HCT116 (cell line): ENCODE measurements at places on chromosomes 6 and 20.

GRCh38 chr6:146582857-146583256 lies 15.9 kb upstream of the ADGB start:
- no peak for DNase-seq

- DNase-seq, result no peak
These were observed 1.6 kb upstream of the SLC32A1 start for GRCh38 chr20:38722683-38723016.

DNA sequence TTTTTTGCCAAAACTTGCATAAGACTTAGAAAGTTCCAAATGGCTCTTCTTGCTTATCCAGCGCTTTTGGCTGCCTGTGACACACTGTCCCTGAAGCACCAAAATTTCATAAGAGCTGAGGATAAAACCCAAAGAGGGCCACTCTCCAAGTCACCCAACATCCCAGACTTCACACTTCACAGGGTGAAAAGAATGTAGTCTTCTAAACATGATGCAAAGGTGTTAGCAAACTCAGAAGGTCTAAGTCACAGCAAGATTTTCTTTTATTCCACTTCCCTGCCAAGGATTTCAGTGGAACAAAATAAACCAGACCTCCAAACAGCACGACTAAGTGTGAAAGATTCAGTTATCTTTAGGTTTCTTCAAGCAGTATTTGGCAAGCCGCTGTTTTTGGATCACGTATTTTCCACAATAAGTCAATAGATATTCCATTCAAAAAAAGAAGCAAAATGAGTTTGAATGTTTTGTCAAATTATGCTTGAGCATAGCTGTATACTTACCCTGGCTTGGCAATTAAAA lies 44.6 kb upstream of the CD93 start:
- no peak for DNase-seq

DNA sequence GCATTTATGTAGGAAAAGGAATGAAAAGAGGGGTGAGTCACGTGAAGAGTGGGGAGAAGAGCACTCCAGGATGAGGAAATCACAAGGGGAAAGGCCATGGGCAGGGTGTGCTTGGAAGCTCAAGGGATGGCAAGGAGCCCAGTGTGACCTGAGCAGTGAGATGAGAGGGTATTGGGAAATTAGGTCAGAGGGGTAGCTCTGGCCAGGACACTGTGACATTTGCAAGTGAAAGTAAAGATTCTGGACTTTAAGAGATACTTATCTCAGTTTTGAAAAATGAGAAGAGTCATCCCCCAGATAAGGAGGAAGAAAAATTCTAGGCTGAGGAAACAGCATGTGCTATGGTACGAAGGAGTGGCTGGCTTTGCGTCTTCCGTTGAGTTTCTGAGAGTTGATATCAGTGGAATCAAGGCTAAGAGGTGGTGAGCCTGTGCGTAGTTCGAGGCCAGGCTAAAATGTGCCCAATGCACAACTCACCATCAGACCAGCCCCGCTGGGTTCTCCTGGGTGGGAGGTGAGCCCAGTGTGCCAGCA lies 79.9 kb downstream of the GCLC start:
- DNase-seq, result no peak

GRCh38 chr20:56801971-56802755 lies 173.1 kb downstream of the TFAP2C start:
- DNase-seq, result no peak

DNA sequence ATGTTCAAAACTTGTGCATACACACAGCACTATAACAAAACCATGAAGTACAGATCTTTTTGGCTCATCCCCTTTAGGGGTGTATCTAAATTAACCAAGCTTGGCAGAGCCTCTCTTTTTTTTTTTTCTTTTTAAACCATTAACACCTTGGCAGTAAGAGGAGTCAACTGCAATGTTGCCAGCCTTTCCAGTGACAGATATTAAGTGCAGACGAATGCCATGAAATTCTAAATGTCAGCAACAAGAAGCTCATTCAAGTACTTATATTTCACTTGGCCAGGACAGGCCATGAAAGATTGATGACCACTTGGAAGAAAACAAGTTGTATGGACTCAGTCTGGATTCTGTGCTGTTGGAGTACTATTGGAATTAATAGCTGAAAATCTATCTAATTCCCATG lies 49.8 kb downstream of the SLC17A5 start:
- DNase-seq, result no peak

DNA sequence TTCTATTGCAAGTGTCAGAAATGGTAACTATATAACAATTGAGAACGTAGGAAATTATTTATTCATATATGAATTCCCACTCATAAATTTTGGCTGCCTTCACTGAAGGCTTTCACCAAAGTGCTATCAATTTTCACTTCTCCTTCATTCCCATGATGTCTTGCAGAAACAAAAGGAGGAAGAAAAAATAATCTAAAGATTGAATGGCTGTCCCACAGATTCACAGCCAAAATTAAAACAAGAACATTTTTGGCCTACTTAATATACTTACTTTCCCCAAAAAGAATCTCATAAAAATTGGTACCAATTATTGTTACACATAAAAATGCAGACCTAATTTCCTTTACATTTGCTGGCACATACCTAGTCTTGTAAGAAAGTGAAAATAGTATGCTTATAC lies 616.1 kb downstream of the CD109 start:
- DNase-seq, result no peak

GRCh38 chr6:137092018-137092417 lies 47.3 kb upstream of the IL20RA start:
- no peak for DNase-seq
